ENCODE measurements at places on chromosomes 12 and 14. TPM values are rescaled to one million over a fixed set of nuclear protein-coding genes. Genes with fewer than 3 reads are reported as not detected.

The NOS1 gene
- 0.11 TPM for total RNA-seq

The ITGA5 gene
- 38.2 TPM for total RNA-seq

The DPPA3 gene
- total RNA-seq, result not detected

The EVL gene
- total RNA-seq, result 31.7 TPM

The RASAL1 gene
- total RNA-seq, result 0.69 TPM

The NINJ2 gene
- not detected for total RNA-seq

The RAB15 gene
- total RNA-seq, result 27.0 TPM

The SEL1L gene
- total RNA-seq, result 46.9 TPM

The COX8C gene
- not detected for total RNA-seq

The WIF1 gene
- not detected for total RNA-seq

The TMEM30B gene
- 85.3 TPM for total RNA-seq

The ARHGEF25 gene
- 18.1 TPM for total RNA-seq

The PPP1R1A gene
- total RNA-seq, result not detected

The FOXN3 gene
- 13.2 TPM for total RNA-seq

The FAM181A gene
- total RNA-seq, result not detected

The NXPH4 gene
- total RNA-seq, result 15.1 TPM

The RBP5 gene
- not detected for total RNA-seq

The LRFN5 gene
- total RNA-seq, result not detected

The SDR39U1 gene
- 29.8 TPM for total RNA-seq

The TTC6 gene
- 13.4 TPM for total RNA-seq

The HCAR2 gene
- 0.17 TPM for total RNA-seq

The SERPINA9 gene
- total RNA-seq, result not detected

The IKBIP gene
- total RNA-seq, result 11.1 TPM

The IFNG gene
- total RNA-seq, result not detected

The RNF212B gene
- total RNA-seq, result not detected

The TC2N gene
- 6.2 TPM for total RNA-seq

The ESRRB gene
- not detected for total RNA-seq

The ZNF385A gene
- total RNA-seq, result 1.8 TPM

The A2ML1 gene
- 0.36 TPM for total RNA-seq

The SLC38A4 gene
- total RNA-seq, result not detected

The ABCC9 gene
- 0.23 TPM for total RNA-seq

The MARCHF9 gene
- total RNA-seq, result 9.3 TPM

The KRT72 gene
- total RNA-seq, result not detected

The RTL1 gene
- not detected for total RNA-seq

The PTPRO gene
- not detected for total RNA-seq

The MMAB gene
- total RNA-seq, result 83.0 TPM

The CLEC2A gene
- total RNA-seq, result not detected

The INSM2 gene
- 0.07 TPM for total RNA-seq

The KCNMB4 gene
- 2.6 TPM for total RNA-seq

The TAS2R8 gene
- total RNA-seq, result not detected

The SPX gene
- not detected for total RNA-seq

The SSPN gene
- 11.9 TPM for total RNA-seq

The FOS gene
- 103 TPM for total RNA-seq

The SCN8A gene
- total RNA-seq, result 12.7 TPM

The CRIP1 gene
- total RNA-seq, result 45.9 TPM

The PMCH gene
- not detected for total RNA-seq

The MGP gene
- total RNA-seq, result 2.1 TPM

The TRPV4 gene
- total RNA-seq, result 1.6 TPM

The OAS3 gene
- 25.5 TPM for total RNA-seq
